NCI-H748 treated with DMSO at 0.1 percent for 48 hours (cell line): ENCODE measurements at places on chromosomes 13 and 19.

DNA sequence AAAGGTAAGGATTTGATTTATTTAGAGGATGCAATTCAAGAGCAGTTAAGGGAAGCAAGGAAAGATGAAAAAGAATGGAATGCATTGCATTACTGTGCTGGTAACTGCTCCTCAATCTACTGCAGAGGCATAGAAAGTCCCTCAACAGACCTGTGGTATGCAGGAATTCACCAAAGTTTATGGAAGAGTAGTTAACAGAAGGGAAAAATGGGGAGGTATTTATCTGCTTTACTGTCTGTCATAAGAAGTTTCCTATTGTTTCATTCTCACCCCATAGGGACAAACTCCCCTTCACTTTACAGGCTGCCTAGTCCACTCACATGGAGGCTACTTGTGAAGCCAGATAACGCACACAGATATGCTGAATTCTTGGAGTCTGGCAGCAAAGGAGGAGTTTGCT, 354.9 kb upstream of the SPRY2 start:
- no peak for DNase-seq

GRCh38 chr13:102628559-102628958, 31.8 kb downstream of the TPP2 start:
- DNase-seq: no peak

GRCh38 chr13:99905224-99905623, 66.3 kb downstream of the ZIC5 start:
- DNase-seq: no peak

GRCh38 chr13:44249431-44249836, 124.2 kb upstream of the SERP2 start:
- DNase-seq: no peak

DNA sequence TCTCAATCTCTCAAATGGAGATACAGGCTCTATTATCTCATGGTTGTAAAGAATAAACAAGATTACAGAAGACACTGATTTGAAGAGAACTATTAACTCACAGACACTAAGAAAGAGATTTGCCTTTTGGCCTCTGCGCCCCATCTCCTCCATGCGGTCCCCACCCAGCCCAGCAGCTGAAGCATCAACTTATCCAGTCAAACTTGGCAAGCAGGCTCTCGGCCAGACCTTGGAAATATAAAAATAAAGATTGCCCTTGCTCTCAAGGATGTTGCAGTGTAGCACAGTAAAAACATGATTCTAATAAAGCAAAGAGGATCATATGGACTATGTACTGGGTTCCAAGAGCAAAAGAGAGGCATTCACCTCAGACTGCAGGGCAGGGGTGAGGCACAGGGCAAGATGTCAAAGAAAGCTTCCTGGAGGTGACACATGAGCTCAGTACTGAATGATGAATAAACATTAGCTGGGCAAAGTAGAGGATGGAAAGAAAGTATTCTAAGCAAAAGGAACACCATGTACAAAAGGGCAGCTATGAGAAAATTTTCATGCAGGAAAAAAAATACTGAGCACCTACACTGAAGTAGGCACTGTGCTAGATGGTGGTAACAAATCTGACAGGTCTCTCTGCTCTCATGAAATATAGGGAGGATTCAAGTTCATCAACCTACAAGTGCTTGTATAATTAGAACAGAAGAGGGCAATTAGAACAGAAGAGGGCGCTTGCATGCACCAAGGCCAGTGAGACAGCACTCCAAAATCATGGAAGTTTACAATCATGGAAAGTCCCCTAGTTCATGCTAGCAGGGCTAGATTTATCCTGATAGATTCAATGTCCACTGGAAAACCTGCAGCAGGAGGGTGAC, 85.0 kb downstream of the SACS start:
- DNase-seq: no peak

- DNase-seq: no peak
Observed at GRCh38 chr19:11363881-11364280, 8.6 kb downstream of the PLPPR2 start.

- no peak for DNase-seq
Observed at GRCh38 chr19:17755443-17755890, 4.2 kb downstream of the FCHO1 start.

- no peak for DNase-seq
Observed at GRCh38 chr13:97139691-97140090, 82.4 kb upstream of the MBNL2 start.

DNA sequence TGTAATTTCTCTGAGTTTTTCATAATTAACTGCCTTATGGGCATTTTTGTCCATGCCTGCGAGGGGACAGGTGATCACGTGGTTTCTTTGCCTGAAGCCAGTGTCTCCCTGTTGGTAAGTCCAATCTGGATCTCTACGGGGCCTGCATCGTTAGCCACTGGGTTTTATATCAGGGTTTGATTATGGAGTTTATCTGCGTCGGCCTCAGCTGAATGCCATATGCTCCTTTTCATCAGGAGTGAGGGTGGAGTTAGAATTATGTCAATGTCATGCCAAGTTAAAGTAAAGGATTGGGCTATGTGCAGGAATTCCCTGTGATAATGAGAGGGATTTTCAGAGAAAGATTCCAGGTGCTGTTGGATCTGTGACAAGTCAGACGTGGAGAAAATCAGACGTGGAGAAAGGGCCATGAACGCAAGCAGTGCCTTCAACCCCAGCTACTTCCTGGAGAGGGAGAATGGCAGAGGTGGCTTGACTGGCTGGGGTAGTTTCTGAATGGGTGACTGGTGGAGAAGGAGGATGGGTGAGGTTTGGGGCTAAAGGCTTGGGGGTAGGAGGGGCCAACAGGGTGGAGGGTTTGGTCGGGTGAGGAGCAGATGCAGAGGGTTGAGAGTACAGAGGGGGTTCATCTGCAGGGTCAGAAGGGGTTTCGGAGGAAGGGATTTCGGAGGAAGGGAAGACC, 24.3 kb downstream of the TMEM255B start:
- no peak for DNase-seq

DNA sequence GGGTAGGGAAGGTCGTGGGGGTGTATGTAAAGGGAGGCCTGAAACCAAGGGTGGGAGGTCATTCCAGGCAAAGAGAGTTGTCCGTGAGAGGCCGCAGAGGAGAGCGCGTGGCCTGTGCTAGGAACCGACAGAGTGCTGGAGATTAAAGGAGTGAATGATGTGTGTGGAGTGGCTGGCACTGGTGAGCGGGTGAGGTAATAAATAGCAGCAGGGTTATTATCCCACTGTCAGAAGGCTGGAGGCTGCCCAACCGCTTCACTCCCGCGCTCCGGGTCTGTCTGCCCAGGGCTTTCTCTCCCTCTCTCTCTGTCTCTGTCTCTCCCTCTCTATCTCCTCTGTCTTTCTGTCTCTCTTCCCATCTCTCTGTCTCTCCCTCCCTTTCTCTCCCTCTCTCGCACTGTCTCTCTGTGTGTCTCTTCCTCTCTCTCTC, 17.4 kb downstream of the ZNF579 start:
- DNase-seq: peak; percentile 7

DNA sequence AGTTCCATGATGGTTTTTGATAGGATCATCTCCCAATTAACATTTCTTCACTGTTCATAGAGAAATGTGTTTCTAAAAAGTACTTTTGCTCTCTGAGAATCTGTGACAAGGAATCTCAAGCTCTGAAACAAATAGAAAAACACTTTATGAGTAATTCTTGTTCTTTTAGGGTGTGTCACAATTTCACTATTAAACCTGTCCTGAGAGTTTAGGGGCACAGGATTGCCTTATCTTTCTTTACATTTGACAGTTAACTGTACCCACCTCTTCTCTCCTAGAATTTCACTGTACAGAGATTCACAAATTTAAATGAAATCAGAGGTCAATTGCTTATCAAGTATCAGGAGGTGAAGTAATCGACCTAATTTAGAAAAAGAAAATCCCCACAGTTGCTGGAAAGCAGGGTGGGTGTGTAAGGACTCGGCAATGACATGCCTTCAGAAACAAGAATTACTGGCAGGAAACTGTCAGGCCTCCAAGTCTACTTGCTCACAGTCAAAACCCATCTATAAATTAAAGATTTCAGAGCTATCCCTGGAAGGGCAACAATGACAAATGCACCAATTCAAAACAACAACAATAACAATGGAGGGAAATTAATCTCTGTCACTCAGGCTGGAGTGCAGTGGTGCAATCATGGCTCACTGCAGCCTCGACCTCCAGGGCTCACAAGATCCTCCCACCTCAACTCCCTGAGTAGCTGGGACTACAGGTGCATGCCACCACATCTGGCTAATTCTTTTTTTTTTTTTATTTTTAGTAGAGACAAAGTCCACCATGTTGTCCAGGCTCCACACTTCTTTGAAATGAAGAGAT, 250.2 kb downstream of the ABCC4 start:
- no peak for DNase-seq

DNA sequence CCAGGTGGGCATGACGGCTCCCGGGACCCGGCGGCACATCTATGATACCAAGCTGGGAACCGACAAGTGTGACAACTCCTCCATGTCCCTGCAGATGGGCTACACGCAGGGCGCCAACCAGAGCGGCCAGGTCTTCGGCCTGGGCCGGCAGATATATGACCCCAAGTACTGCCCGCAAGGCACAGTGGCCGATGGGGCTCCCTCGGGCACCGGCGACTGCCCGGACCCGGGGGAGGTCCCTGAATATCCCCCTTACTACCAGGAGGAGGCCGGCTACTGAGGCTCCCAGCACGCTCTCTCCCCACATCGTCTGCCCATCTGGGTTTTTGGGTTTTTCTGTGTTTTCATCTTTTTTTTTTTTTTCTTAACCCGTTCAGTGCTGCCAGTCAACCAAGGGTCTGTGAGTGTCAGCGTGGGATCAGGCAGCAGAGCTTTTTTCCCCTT, 2.3 kb upstream of the ABCA7 start:
- DNase-seq: no peak

- DNase-seq: no peak
Observed at GRCh38 chr13:95723438-95723837, 46.5 kb downstream of the DNAJC3 start.

GRCh38 chr19:46697204-46697960, 19.5 kb downstream of the PRKD2 start:
- DNase-seq: peak; percentile 69

GRCh38 chr19:23946569-23946968, 31.9 kb downstream of the ZNF726 start:
- DNase-seq: no peak

- no peak for DNase-seq
Observed at GRCh38 chr19:4491446-4491845, 19.3 kb downstream of the HDGFL2 start.

DNA sequence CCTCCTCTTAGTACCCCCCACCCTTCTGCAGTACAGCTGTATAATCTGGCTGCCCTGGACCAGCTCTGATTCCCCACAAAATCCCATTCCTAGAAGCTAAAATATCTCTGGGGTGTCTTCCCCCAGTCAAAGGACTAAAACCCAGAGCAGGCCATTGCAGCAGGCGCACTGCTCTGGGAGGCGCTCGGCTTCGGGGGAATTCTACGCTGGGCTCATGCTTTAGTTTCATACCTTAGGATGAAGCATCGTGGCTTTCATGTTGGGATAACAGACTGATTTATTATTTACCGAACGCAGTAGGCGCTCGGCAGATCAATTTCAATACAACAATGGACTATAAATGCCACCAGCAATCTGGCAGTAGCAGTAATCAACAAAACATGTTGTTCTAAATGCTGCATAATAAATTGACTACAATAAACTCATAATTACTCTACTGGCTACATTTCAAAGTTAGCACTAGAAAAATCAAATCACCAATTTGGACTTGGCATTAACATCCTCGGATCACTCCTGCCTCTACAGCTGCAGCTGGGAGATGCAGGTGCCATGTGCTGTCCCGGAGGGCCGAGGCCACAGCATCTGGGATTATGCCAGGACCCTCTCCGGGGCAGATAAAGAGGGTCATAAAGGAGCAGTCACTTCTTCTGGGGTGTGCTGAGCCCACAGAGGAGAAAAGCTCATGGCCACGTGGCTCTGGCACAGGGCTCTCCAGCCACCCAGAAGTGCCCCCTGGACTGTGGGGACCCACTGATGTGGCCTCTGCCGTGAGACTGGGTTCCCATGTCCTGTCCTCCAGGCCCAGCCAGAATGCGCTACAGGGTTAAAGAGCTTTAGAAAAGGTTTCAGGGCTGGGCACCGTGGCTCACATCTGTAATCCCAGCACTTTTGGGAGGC, 35.3 kb downstream of the CEBPG start:
- no peak for DNase-seq

GRCh38 chr19:51071095-51071405, 6.2 kb upstream of the KLK13 start:
- peak; percentile 96 for DNase-seq

- DNase-seq: no peak
Observed at GRCh38 chr19:29062475-29063435, 150.2 kb downstream of the UQCRFS1 start.

DNA sequence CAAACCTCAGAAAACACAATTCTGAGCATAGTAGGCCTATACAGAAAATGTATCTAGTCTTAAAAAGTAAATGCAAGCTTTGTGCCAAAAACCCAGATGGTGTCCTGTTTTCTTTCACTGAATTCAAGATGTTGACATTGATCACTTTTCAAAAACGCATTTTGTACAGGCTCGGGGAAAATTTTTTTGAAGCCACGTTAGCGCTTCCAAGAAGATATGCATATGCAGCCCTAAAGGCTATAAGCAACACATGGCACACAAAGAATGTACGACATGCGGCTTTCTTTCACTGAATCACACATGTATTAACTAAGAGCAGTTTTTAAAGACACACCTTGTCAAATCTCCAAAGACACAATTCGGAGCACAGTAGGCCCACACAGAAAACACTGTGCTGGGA, 115.4 kb downstream of the MRPL57 start:
- DNase-seq: no peak

- DNase-seq: no peak
Observed at GRCh38 chr13:95298971-95299621, 2.2 kb downstream of the ABCC4 start.

GRCh38 chr13:83298617-83299016, 583.7 kb downstream of the SLITRK1 start:
- DNase-seq: no peak

GRCh38 chr13:104008075-104008474, 941.9 kb upstream of the SLC10A2 start:
- no peak for DNase-seq

- DNase-seq: no peak
Observed at GRCh38 chr13:100019780-100020356, 38.3 kb downstream of the ZIC2 start.

DNA sequence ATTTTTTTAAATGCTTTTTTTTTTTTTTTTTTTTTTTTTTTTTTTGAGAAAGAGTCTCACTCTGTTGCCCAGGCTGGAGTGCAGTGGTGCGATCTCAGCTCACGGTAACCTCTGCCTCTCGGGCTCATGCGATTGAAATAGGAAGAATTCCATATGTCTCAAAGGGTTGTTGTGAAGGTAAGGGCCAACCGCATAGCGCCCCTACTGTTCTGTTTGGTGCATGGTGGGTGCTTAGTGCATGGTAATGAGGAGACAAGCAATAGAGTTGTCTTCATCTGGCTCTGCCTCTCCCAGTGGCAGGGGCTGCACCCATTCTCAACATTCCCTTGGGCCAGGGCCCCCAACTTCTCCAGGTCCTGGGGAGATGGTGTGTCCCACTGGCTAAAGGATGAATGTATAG, 68.7 kb downstream of the RASL11A start:
- peak; percentile 72 for DNase-seq

DNA sequence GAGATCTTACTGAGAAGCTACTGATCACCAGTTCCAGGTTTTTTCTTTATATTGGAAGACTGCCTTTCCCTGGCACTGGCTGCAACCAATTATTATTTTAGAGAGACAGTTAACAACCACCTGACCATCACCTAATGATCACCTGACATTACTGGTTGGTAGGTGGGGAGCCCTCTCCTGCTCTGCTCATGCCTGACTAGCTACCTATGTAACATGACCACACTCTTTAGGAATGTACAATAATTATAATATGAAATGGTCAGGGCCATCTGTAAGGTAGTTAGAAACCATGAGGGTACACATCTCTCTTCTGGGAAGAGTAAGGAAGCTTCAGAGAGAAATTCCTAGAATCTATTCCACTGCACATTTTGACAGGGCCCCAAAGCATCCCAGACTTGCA, 59.0 kb upstream of the SCEL start:
- no peak for DNase-seq
